ENCODE measurements at places on chromosomes 2 and 18.

GRCh38 chr18:13437034-13437433 lies 218.5 kb downstream of the LDLRAD4 start:
- no peaks in the 10 kb centered on the region for H3K36me3 ChIP-seq
- DNase-seq: no peak
- H3K27me3 ChIP-seq: no peaks in the 10 kb centered on the region
- H3K4me3 ChIP-seq: no peak overlapping the region
- no peak overlapping the region for H3K27ac ChIP-seq
- H3K4me1 ChIP-seq: peaks cover 8% of the 10 kb centered on the region

DNA sequence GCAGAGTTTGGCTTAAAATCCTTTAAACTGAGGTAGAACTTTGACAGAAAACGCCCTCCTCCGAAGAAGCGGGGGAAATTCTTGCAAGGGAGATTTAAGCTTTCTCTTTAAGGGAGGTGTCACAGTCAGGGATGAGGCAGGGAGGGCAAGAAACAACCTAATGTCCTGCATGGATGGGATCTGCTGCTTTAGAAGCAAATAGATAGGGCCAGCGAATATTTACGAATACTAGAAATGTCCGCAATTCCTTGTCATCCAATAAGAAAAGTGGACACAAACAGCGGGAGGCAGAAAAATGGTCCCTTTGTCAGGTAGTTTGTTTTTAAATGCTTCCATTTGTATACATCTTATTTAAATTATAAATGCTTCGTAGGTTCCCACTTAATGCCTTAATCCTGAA lies 12.0 kb downstream of the MEIS1 start:
- H3K27me3 ChIP-seq: peaks cover 7% of the 10 kb centered on the region
- peak overlapping the region; percentile 93 for H3K27ac ChIP-seq
- H3K4me1 ChIP-seq: peaks cover 4% of the 10 kb centered on the region

GRCh38 chr18:46601141-46601805 lies 55.7 kb downstream of the LOXHD1 start:
- no peaks in the 10 kb centered on the region for H3K4me1 ChIP-seq
- no peak overlapping the region for H3K27ac ChIP-seq
- H3K4me3 ChIP-seq: no peak overlapping the region
- no peaks in the 10 kb centered on the region for H3K36me3 ChIP-seq
- no peaks in the 10 kb centered on the region for H3K27me3 ChIP-seq

- H3K27ac ChIP-seq: no peak overlapping the region
- no peaks in the 10 kb centered on the region for H3K27me3 ChIP-seq
Observed at GRCh38 chr2:152411154-152411553, 76.2 kb downstream of the FMNL2 start.

GRCh38 chr2:75545387-75545786 lies 15.4 kb downstream of the EVA1A start:
- DNase-seq: no peak
- H3K27me3 ChIP-seq: no peaks in the 10 kb centered on the region
- H3K27ac ChIP-seq: no peak overlapping the region
- no peaks in the 10 kb centered on the region for H3K4me1 ChIP-seq
